ENCODE measurements at places on chromosomes 4 and X.

- DNase-seq: no peak
Observed at GRCh38 chrX:77160301-77160700, 286.9 kb upstream of the FGF16 start.

DNA sequence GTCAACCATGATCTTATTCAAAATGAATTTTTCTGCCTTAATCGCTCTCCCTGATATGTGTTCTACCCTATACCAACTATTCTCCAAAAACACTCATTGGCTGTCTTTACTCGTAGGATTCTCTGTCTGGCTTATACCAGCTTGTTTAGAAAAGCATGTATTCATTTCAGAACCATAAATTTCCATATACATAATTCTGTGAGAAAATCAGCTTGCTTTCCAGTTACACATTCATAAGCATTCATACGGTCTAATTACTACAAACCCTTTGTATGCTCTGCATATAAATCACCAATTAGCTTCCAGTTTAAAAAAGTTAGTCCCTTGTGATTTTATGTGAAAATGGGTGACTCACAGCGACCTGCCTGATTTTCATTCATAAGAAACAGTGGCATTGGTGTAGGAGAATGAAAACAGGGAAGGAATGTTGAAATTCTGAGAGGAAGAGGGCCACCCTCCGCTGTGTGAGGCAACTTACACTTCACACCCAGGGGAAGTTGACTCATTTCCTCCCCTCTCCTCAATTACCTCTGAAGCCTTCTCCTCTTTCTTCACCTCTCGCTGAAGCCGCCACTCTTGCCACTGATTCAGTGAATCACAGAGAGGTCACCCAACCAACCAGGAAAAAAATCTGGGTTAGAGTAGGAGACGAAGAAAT is 63.3 kb downstream of the MEPE start:
- DNase-seq: peak; percentile 82

DNA sequence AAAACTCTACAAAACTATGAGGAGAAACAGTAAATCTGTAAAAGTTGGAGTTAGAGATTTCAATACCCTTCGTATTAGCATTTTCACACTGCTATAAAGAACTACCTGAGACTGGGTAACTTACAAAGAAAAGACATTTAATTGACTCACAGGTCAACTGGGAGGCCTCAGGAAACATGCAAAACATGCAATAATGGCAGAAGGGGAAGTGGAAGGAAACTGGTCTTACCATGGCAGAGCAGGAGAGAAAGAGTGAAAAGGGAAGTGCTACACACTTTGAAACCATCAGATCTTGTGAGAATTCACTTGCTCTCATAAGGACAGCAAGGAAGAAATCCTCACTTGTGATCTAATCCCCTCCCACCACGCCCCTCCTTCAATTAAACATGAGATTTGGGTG is 949.9 kb downstream of the TECRL start:
- no peak for DNase-seq

- no peak for DNase-seq
Observed at GRCh38 chr4:6892190-6892908, 17.3 kb upstream of the TBC1D14 start.

GRCh38 chrX:155334486-155335336 is at the start of gene CLIC2:
CLIC2 (minus strand) TSS chrX:155334614; CDS start chrX:155334427, 187 bp downstream.
- DNase-seq: no peak

DNA sequence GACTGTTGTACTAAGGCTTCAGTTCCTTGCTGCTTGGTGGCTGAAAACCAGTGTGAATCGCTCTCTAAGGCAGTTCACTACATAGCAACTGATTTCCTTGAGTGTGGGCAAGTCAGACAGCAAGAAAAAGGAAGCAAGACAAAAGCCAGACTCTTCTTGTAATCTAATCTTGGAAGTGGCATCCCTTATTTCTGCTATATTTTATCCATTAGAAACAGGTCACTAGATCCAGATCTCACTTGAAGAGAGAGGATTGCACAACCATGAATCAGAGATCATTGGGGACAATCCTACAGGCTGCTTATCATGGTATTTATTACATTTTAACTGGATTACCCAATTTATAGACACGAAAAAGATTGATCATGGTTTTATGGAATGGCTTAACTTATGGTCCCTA is 684.5 kb downstream of the GRID2 start:
- no peak for DNase-seq
